GM19239 (cell line): ENCODE measurements at places on chromosomes 2 and 18.
A peak's percentile ranks its signal among the peaks of the same experiment; 100 is the strongest.

DNA sequence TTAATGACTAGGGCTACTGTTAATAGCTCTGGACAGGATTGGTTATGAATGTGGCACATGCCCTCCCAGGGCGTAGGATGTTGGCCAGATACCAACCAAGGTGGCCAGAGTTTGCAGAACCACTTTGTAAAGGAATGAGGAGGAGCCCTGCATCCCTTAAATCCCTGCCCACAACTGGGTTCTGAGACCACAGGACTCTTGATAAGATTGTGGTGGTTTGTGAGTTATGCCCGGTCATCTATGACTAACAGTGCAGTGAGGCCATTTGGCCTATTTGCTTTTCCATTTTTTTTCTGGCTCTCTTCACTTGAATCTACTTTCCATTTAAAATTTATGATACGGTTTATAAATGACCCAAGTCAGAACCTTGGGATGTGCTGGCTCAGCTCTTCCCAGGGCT lies 294.5 kb downstream of the PRKCE start:
- DNase-seq: no peak

GRCh38 chr18:69617888-69618287 lies 217.2 kb downstream of the DOK6 start:
- DNase-seq: no peak

GRCh38 chr18:76994086-76994654 lies 138.4 kb downstream of the MBP start:
- no peak for DNase-seq

DNA sequence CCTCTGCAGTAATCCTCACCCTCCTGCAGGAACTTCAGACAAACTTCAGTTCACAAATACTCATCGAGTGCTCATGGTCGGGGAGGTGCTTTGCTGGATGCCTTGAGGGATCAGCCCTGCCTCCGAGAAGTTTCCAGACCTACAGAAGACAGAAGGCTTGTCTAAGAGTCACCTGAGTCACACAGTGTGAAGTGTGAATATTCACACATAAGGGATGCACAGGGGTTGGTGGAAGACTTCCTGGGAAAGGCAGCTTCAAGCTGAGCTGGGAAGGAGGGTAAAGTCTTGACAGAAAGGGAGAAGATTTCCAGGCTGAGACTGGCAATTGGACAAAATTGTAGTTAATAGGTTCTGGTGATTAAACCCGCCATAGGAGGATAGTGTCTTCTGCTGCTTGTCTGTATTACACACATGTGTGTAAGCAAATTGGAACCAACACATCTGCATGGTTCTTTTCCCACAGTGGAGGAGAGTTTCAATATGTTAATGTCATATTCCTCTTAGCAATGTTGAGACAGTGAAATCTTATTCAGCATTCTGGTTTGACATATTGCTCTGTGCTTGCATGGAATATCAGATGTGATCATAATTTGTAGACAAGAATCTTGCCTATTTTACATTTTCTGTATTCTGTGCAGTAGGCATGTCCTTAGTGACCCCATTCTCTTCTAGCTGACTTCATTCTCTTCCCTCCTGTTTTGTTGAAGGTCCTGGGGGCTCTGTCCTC lies 34.7 kb upstream of the ZNF396 start:
- DNase-seq: no peak

DNA sequence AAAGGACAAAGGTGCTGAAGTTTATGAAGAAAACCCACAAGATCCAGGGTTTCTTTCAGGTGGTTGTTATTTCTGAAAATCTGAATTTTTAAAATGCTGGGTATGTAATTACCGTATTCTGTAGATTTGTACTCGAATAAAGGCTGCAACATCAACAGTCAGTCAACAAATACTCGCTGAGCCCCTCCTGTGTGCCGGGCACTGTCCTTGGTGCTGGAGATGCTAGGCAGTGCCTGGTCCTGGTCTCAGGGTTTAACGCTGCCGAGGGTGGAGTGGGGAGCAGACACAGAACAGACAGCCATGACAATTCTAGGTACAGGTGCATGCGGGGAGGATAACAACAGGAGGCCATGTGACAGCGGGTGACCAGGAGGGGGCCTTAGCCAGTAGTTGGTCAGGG lies 27.2 kb upstream of the PDIA6 start:
- DNase-seq: no peak

DNA sequence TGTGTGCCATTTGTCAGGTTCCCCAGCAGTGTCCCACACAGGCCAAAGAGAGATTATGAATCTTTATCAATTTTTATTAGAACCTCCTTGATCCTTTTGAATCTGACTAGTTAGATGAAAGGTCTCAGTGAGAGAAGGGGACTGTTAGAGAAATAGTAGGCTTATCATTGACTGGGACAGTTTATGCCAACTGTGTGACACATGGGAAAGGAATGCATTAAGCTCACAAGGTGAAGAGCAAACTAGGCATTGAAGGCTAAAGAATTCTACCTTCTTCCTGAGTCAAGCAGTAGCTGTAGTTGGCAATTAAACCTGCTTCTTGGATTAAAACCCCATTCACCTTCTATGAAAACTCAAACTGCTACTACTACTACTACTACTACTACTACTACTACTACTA lies 389.6 kb upstream of the CDH19 start:
- DNase-seq: no peak

- no peak for DNase-seq
Observed at GRCh38 chr18:3250237-3251107, 2.9 kb downstream of the MYL12A start.

- no peak for DNase-seq
Observed at GRCh38 chr2:236169151-236169721, 1.1 kb upstream of the GBX2 start.

- DNase-seq: no peak
Observed at GRCh38 chr2:99106913-99107312, 34.6 kb upstream of the C2orf15 start.

DNA sequence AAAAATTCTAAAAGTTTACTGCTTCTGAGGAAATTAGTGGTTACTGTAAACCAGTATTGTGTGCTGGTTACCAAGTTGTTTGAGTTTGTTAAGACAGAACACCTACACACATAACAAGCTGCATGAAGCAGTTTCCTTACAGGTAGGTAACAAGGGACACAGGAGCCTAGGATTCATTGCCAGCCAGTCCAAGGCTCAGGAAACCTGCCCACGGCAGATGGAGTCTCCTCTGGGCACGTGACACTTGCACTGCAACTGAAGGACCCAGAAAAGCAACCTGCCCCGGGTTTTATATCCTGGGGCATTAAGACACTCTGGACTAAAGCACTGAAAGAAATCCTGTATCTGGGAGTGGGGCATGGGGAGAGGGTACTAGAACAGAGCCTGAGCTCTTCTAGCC lies 639.3 kb downstream of the ADCYAP1 start:
- no peak for DNase-seq

GRCh38 chr2:113127646-113128570 lies 510 bp downstream of the IL1RN start:
- no peak for DNase-seq

GRCh38 chr2:202932425-202933138 lies 20.5 kb downstream of the CARF start:
- DNase-seq: no peak

GRCh38 chr2:240136671-240137292 lies 677 bp upstream of the COPS9 start:
- DNase-seq: peak; percentile 38

GRCh38 chr18:57951117-57951796 lies 92.8 kb upstream of the NEDD4L start:
- no peak for DNase-seq

DNA sequence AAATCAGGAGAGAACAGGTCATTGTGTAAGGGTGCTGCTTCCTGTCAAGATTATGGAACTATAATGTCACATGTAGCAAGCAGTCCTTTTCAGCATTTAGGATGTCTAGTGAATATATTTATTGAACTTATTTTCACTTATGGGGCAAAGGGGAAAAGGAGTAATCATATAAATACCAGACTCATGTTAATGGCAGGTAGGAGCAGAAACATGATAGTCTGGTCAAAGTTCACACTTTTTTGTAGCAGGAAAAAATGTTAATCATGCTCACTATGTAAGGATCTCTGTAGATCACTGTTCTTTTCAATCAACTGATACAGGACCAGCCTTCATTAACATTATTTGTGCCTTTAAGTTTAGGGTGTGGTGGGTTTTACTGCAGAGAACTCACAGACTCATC lies 219.0 kb downstream of the STK39 start:
- no peak for DNase-seq

GRCh38 chr2:230824406-230824978 lies 40.2 kb upstream of the ITM2C start:
- peak; percentile 70 for DNase-seq

- no peak for DNase-seq
Observed at GRCh38 chr2:234993541-234993981, 41.7 kb downstream of the SH3BP4 start.

DNA sequence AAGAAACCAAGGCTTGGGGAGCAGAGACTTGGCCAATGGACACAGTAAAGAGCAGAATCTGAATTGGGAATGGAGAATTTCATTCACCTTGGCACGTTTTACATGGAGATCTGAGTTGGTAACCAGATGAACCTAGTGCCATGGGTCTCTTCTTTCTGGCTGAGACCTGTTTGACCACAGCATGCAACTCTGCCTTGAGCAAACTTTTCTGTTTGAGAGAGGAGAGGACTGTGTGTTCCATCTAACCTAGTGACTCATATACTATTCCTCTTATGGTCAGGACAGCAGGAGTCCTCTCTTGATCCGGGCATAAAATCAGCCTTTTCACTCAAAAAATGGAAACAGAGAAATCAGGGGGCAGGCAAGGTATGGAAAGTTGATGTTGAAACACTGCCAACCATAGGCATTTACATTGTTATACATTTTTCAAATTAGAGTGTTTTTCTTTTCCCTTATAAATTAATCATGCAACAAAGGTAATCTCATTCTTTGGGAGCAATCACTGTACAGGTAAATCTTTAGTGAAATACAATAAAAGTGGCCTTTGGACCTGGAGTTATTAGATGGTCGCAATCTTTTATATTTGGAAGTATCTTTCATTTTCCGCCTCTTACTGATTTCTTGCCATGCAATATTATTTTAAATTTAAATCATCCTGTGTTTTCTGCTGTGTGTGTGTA lies 86.7 kb downstream of the NRP2 start:
- no peak for DNase-seq

DNA sequence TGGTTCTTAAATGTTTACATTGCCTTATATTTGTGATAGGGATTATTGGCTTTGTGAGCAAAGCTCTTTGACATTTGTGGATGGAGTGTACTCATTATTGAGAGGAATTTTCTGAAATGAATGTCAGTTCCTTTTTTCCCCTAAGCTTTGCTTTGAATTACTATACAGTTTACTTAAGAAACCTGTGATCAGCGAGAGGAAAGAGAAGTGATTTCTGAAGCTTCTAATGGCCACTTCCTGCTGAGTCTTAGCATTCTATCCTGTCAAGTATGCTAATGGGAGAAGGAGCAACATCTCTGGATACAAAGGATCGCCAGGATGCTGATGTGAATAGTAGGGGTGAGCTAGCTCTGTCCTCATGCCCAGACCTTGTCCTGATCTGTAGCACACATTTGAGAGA lies 47.8 kb upstream of the MGAT5 start:
- no peak for DNase-seq

GRCh38 chr2:165164201-165164600 lies 39.6 kb downstream of the SCN3A start:
- DNase-seq: no peak

DNA sequence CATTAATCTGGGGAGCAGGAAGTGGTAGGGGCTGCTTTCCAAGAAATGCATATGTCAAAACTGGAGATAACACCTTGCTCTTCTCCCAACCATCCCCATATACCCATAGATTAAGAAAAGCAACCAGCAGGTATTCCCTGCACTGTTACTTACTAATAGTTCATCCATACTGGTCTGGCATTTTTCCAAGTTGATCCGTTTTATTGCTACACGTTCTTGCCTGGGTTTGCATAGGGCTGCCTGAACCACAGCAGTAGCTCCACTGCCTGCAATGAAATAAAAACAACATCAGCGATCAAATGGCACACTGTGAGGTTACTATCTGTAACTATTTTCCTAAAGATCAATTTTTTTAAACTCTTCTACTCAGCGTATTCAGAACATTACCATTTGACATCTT lies 65.6 kb downstream of the STK39 start:
- DNase-seq: no peak

DNA sequence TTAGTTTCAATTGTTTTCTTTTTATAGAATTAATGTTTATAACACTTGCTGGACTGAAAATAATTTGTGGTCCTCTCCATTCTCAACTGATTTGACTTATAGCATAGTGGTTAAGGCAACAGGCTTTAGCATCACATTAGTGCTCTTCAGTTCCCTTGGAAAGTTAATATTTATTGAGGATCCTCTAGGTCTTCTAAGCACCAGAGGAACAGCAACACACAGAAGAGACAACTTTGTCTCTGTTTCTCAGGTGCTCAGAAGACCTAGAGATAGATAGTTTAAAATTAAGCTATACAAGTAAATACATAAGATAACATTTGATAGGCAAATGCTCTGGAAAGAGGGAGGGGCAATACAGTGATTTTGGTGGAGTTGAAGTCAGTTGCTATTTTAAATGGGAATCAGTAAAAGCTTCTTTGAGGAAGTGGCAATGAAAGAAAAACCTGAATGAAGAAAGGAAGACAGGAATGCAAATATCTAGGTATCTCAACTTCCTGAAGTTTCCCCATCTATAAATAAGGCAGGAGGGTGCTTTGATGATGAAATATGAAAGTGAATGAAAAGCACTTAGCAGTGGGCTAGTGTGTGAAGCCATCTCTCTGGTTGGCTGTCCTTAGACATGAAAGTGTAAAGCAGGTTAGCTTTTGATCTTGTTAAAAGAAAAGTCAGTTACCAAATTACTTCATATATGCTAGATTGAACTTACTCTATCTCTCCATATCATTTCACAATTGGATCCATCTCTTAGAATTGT lies 7.9 kb downstream of the NEUROD1 start:
- no peak for DNase-seq

DNA sequence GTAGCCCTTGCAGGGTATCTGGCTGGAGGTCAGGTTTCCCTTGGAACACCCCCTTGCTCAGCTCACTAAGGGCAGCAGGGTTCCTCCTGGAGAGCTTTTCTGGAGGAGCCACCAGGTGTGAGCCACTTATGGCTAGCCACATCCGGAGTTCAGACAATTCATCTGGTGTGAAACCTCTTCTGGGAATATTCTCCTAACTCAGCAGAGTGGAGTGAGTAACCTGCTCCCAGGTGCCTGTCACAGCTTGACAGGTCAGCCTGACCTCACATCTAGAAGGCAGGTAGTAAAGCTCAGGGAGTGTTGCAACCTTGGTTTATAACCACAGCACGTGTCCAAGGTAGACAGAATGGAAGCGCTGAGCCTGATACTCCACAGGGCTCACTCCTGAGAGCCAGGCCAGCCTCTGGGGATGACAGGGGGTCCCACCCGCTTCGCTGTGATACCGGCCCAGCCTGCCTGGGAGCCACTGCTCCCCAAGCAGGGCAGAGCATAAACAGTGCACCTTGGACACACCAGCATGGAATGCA lies 62.6 kb upstream of the TGFA start:
- DNase-seq: no peak

GRCh38 chr18:432791-433190 lies 67.7 kb downstream of the COLEC12 start:
- DNase-seq: no peak
